Progenitor cell of endocrine pancreas (in vitro differentiated cells): ENCODE measurements at places on chromosomes 1 and 21.

DNA sequence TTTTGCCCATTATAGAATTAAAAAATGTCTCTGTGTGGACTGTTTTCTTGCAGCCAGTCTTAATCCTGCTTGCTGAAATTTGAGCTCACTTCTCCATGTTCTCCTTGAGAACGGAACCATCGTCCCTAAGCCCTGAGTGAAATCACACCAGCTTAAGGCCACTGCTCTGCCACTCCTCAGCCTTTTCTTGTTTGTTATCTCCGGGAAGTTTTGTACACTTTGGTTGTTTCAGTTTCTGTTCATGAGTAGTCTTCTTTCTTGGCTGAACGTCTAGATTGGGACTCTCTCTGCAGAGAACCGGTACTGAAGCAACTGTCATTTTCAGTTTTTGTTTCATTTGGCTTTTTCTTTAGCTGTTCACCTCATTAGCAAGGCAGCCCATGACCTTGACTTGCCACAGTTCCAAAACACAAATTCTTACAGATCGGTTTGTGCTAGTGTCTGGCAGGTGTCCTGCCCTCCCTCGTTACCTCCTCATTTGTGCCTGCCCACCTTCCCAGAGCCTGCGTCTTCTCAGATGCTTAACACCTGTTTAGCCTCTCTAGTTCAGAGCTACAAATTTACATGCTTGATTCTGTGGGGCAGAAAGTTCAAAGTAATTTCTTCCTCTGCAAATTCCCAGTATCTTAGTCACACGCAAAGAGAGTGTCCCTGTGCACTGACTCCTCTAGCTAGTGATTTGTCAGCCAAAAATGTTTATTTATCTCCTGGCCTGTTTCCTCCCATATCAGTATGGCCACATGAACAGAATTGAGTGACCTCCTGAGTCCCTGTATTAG is 12.4 kb downstream of the PSEN2 start:
- no peak for DNase-seq

DNA sequence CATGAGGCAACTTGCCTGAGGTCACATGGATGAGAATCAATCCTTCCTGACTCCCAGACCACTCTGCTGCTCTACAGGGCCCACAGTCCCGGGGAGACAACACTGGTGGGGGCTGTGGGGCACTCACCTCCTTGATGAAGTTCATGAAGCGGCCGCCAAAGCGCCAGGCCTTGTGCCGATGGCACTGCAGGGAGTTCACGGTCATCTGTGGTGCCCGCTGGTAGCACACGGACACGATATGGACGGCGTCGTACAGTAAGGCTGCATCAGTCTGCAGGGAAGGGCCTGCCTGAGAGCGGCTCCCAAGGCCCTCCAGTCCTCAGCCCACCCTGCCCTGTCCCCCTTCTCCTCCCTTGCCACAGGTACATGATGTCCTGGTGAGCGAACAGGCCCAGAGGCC is 175.3 kb downstream of the GRIK3 start:
- no peak for DNase-seq

GRCh38 chr1:84122780-84123382 is 21.2 kb upstream of the PRKACB start:
- DNase-seq = no peak

GRCh38 chr1:22616571-22616970 is 19.9 kb upstream of the C1QA start:
- no peak for DNase-seq

DNA sequence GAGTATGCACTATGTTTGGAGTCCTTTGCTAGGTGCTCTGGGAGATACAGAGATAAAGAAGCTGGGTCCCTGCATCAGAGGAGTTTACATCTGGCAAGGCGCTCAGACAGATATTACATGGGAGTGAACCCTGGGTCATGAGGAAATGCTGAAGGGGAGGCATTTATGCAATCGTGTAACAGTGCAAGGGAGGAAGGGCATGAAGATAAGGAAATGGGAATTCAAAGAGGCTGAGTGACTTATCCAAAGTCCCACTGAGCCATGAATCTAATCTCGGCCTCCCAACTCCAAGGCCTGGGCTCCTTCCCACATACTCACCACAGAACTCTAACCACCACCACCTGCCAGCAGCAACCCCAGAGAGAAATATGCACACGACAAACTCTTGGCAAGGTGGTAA is 51.6 kb downstream of the FAM163A start:
- DNase-seq = no peak

- no peak for DNase-seq
Measured at GRCh38 chr1:204896023-204896422, 25.4 kb downstream of the NFASC start.
